ENCODE measurements at places on chromosomes 5 and 9. TPM values are rescaled to one million over a fixed set of nuclear protein-coding genes. Genes with fewer than 3 reads are reported as not detected.

Gene ACOT12
- total RNA-seq = 2.2 TPM

Gene EQTN
- total RNA-seq = not detected

Gene TESK1
- 7.3 TPM for total RNA-seq

Gene CMYA5
- total RNA-seq = 11.2 TPM

Gene FAM81B
- total RNA-seq = not detected

Gene OR13C4
- not detected for total RNA-seq

Gene SLC23A1
- total RNA-seq = not detected

Gene TRIM36
- 0.29 TPM for total RNA-seq

Gene ZNF883
- 7.9 TPM for total RNA-seq

Gene MAPKAP1
- 98.9 TPM for total RNA-seq

Gene SPAG8
- total RNA-seq = 1.5 TPM

Gene NIM1K
- 9.1 TPM for total RNA-seq

Gene PPP3R2
- not detected for total RNA-seq

Gene LTC4S
- total RNA-seq = not detected
